ENCODE measurements at places on chromosomes 7 and 10.

DNA sequence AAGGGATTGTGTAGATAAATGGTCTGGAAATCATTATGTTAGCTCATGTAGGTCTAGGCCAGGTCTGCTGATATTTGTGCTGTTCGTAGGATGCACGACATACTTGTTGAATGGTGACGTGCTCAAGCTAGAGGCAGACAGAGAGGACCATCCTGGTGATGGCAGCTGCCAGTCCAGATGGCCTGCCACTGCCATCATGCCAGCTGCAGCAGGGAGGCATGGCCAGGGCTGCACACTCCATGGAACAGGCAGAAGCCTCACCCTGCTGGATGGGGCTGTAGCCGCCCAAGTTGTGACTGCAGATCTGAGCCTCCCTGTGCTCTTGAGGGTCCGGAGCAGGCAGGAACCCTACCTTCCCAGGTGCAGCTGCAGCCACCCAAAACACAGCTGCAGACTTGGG is 80.3 kb downstream of the SPDYE5 start:
- no peak for DNase-seq

- DNase-seq, result no peak
Measured at GRCh38 chr10:21990449-21990848, 13.1 kb downstream of the DNAJC1 start.

- DNase-seq, result no peak
Measured at GRCh38 chr7:122719010-122719578, 16.4 kb upstream of the RNF148 start.

DNA sequence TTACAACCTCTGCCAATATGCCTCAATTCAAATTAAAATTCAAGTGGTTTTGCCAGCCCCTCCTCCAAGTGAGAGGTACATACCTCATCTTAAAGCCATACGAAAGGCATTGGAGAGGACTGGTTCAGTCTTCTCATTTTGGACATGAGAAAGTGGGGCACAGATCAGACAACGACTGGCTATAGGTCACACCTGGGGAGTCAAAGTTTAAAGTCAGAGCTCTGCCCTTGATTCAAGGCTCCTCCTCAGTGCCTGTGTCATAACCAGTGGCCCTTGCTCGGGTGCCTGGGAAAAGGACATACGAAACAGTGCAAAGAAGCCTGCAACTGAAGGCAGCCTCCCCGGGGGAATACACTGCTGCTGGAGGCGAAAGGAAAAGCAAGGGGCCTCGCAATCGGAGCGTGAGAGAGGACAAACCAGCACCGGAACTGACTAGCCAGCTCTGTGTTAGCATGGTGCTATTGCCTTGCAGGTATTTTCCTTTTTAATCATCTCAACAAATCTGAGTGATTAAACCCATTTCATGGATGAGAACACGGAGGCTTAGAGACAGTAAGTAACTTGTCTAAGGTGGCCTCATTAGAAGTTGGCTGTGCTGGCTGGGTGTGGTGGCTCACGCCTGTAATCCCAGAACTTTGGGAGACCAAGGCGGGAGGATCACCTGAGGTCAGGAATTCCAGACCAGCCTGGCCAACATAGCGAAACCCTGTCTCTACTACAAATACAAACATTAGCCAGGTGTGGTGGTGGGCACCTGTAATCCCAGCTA is 1.1 kb upstream of the MTPAP start:
- DNase-seq, result no peak

GRCh38 chr10:618229-618989 is 71.1 kb downstream of the DIP2C start:
- no peak for DNase-seq

DNA sequence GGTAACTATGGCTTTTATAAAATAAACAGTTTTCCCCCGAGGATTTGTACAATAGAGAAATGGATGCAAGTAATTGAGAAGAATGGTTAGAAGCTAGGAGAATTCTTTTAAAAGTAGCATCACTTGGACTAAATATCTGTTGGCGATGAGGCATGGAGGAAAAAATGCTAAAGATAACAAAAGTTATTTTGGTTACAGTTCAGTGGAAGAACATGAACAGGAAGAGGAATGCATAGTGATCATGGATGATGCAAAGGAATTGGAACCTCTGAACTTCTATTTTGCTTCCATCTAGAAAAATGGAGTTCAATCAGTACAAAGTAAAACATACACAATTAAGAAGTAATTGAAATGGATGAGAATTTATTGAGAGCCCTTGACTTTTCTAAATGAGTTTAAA is 32.9 kb downstream of the ENTPD1 start:
- DNase-seq, result no peak

DNA sequence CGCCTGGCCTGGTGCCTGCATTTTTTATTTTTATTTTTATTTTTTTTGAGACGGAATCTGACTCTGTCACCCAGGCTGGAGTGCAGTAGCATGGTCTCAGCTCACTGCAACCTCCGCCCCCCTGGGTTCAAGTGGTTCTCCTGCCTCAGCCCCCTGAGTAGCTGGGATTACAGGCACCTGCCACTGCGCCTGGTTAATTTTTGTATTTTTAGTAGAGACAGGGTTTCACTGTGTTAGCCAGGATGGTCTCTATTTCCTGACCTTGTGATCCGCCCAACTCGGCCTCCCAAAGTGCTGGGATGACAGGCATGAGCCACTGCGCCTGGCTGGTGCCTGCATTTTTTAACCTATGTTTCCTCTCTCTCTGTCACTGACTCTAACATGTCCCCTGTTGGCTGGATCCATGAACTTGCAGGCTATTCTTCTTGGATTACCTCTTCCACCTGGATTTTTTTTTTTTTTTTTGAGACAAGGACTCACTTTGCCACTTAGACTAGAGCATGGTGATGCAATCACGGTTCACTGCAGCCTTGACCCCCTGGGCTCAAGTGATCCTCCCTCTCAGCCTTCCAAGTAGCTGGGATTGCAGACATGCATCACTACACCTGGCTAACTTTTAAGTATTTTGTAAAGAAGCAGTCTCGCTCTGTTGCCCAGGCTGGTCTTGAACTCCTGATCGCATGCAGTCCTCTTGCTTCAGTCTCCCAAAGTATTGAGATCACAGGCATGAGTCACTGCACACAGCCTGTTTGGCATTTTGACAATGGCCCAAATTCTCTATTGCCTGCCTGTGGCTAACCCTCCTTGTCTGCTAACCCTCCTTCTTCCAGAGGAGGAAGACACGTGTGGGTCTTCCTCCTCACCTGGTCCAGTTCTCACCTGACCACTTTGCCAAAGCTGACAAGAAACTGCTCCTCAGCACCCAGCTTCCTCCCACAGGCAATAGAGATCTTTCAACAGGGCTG is 23.0 kb upstream of the PRPF18 start:
- no peak for DNase-seq

DNA sequence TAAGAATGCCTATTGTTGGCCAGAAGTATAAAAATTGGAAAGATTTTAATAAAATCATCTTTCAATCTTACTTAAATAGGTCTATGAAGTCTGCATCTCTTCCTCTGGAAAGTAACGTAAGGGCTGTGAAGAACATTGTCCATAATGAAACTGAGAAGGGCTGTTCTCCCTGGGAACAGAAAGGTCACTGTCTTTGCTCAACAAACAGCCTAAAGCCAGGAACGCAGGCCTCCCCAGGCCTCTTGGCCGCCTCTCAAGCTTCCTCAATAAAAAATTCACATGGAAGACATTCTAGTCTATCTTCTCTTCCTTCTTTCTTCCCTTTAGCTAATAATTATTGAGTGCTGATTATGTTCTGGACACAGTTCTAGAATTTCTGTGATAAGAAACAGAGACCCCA is 9.1 kb upstream of the IDI2 start:
- DNase-seq, result no peak

DNA sequence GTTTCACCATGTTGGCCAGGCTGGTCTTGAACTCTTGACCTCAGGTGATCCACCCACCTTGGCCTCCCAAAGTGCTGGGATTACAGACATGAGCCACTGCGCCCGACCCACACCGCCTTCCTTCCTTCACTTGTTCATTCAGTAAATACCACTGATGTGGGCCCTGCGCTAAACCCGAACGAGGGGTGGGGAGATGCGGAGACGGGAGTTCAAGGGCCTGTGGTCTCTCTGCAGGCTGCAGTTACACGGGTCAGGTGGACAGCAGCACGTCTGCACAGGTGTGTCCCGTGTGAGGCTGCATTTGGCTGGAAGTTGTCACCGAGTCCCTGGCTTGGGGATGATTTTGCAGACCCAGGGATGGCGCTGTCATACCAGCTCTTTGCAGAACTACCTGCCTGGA is 38.1 kb downstream of the COL26A1 start:
- no peak for DNase-seq

DNA sequence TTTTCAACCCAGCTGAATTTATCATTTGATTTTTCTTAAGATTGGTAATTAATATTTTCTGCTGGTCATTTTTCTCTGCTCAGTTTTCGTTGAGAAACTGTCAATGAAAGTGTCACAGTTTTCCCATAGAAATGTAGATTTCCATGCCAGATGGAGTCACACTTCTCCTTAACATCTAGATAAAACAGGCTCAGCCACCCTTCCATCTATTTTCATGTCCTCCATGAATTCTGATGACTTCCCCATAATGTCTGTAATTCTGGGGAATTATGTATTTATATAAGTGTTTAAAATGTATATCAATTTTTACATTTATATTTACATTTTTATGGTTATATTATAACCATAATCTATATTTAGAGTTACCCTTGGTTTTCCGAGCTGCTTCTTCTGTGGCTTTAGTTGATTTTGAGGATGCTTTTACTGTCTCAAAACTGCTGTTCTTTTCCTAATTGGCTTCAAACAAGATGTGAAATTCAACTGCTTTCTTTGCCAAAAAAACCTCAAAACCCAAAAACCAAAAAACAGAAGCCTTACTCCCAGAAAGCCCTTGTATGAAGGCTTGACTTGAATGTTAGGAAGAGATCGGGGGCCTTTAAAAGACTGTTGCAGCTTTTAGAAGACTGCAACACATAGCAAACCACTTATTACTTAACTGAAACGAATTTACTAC is 95.4 kb upstream of the CDCA7L start:
- no peak for DNase-seq

DNA sequence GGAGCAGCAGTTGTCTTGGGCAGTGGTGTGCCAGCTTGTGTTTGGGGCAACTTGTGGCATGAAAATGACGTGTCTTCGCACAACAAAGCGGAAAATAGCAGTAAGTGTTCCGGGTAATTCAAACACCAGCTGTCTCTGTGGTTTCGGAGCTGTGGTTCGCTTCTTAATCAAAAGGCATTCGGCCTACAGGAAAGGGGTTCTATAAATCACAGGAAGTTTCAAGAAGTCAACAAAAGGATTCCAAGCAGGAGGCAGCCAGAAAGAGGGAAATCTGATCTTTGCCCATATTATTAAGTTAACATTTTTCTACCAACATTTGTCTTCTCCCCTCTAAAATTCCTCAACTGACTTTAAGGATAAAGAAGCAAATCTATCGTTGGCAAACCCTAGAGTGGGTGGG is 353.4 kb downstream of the FGFR2 start:
- DNase-seq, result peak; percentile 93

- DNase-seq, result no peak
Measured at GRCh38 chr10:131931981-131932380, 31.2 kb downstream of the PPP2R2D start.

DNA sequence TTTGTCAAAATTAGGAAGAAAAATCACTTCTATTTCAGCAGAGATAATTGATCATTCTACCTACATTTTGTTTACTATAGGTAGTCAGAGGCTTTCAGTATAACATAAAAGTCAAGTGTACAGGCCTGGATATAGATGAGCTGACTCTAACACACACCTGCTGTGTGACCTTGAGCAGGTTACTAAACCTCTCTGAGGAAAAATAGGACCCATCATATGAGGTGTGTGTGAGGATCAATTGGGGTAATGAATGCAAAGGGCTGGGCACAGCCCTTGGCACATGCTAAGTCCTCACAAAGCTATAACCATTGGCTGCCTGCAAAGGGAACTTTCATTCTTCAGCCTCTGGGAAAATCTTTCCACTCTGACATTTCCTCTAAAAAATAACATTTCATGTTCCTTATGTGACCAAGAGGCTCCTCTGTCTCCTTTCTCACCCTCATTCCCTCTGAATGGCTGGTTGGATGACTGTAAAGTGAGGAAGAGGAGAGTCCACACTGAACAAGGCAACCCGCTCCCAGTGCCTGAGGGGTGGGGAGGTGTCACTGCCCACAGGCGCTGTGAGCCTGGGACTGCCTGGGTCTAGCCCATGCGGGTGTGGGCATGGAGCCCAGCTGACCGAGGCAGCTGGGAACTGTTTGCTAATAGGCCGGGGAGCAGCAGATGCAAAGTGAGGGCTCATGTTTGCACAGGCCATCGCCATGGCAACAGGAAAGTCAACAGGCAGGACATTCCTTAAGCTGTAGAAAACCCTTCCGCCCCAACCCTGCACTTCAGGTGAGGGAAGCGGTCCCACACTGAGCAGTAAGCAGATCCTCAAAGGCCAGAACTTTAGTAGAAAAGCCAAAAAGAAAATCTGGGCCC is 36.8 kb downstream of the MYOF start:
- peak; percentile 30 for DNase-seq

DNA sequence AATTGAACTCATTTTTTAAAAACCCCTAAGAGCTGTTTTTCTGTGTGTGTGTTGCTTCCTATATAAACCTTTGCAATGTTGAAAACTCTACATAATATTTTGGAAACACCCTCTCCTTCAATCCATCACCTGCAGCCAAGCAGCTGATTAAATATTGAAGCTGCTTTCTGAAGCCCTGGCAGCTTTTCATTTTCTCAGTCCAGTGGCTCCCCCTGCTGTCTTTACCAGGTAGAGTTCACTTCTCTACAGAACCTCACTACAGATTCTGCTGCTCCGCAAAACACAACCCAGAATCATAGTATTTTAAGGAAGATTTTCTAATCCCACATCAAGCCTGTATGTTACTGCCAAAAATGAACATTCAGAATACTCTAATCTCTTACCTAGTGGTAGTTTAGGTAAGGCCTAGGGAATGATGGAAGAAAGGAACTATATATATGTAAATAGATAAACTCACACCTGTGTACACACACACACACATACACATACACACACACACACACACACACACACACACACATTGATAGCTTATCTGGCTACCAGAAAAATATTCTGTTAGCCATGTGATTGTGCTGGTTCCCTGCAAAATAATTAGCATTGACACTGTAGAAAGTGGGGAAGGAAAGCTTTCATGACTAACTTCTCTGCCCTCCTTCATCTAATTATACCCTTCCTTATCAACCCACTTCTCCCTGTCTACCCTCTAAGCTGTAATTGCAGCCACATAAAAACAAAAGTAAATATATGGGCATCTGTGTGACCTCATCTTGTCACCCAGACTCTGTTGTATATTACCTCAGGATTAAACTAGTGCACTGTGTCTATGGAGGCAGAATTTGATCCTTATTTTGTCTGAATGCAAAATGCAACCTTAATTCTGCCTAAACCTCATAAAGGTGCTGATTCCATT is 229.5 kb upstream of the FZD1 start:
- DNase-seq, result peak; percentile 14

DNA sequence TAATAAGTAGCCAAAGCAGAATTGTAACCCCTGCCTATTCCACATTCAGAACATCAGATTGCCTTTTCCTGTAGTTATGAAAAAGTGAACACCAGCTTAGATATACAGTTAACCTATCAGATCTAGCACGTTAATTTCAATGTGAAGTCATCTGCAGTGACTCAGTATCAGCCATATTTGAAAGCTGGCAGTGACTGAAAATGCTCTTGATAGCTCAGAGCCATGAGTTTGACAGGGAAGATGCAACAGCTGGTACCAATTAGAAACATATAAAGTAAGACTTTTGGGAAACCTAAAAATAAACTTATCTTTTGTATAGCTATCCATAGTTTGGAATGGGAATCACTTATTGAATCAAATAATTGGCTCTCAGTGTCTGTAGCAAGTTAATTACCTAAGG is 284.1 kb upstream of the NPSR1 start:
- DNase-seq, result no peak

Measured in common myeloid progenitor, CD34-positive (primary cell).